Heart right ventricle (tissue), 16 donors: ENCODE measurements at places on chromosomes 12 and 14. TPM values are rescaled to one million over a fixed set of nuclear protein-coding genes. Genes with fewer than 3 reads are reported as not detected.
A peak's percentile ranks its signal among the peaks of the same experiment; 100 is the strongest.

DNA sequence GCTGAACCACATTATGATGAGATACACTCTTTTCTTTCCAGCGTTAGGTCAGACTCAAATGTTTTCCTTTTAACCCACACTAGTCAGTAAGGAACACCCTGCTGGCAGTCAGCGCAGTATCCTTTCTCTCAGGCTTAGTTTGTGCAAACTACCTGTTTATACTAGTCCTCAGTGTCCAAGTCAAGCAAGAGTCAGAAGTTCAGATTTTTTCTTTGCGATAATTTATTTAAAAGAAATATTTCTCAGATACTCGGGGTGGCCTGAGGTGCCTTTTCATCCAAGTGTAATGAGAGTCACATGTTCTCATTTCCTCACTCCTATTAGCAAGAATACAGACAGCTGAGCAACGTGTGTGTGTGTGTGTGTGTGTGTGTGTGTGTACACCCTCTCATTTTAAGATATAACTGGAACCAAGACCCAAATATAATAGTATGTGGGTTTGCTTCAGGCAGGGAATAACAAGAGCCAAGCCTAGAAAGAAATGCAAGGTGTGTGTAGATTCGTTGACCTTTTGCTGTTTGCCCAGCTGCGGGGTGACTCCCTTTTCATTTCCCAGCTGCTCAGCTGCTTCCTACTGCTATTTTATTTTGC lies 182.7 kb downstream of the KICS2 start:
- peak; percentile 11 for DNase-seq

- DNase-seq: no peak
Measured at GRCh38 chr12:13340149-13340548, 143.6 kb downstream of the EMP1 start.

DNA sequence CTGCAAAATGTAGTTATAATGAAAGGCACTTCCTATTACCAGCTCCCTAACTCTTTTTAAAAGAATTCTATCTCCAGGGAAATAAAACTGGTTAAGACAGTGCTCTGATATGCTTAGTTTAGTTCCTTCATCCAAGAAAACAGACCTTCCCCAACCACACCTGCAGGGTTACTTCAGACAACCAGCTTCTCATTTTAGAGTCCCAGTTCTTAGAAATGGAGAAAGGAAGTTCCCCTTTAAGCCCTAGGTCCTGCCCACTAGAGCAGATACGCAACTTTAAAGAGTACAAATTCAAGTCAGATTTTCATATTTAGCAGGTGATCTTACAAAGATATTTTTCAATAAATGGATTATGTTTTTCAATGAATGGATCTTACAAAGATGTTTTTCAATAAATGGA lies 4.4 kb upstream of the WSB2 start:
- DNase-seq: no peak

DNA sequence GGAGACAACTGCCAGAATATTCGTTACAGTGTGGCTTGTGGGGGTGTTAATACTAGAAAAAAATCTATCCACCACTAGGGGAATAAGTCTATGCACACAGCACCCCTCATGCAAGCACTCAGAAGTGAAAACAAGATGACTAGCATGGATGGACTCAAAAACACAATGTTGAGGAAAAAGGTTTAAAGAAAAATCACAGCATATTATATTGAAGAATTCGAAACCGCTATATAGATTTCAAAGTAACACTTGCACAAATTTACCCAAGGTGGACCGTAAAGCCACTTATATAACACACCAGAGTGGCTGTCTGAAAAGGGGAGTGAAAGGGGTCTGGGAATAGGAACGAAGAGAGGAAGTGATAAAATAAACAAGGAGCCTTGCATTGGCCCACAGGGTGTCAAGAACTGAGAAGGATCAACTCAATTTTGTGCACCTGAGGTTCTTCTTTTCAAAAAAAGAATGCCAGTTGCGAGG lies 544 bp downstream of the ABCD4 start:
- DNase-seq: no peak

The DMAC2L gene
- total RNA-seq: 30.2 TPM

The KIF26A gene
- 6.5 TPM for total RNA-seq

DNA sequence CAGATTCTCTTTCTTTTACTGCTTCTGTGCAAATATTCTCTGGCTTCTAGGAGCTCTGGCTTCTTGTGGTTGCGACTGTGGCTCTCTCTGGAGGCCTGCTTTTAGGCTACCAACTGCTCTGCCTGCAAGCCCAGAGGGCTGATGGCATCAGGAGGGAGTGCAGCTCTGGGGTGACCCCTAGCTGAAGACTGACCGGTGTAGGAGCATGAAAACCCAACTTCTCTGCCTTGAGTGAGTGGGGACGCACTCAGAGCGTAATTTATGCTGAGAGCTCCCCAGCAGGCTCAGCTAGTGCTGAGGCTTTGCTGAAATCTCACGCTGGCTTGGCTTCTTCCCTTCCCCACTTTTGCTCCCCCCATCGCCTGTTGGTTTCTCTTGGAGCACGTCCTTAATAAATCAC lies 29.9 kb upstream of the RBM19 start:
- no peak for DNase-seq

DNA sequence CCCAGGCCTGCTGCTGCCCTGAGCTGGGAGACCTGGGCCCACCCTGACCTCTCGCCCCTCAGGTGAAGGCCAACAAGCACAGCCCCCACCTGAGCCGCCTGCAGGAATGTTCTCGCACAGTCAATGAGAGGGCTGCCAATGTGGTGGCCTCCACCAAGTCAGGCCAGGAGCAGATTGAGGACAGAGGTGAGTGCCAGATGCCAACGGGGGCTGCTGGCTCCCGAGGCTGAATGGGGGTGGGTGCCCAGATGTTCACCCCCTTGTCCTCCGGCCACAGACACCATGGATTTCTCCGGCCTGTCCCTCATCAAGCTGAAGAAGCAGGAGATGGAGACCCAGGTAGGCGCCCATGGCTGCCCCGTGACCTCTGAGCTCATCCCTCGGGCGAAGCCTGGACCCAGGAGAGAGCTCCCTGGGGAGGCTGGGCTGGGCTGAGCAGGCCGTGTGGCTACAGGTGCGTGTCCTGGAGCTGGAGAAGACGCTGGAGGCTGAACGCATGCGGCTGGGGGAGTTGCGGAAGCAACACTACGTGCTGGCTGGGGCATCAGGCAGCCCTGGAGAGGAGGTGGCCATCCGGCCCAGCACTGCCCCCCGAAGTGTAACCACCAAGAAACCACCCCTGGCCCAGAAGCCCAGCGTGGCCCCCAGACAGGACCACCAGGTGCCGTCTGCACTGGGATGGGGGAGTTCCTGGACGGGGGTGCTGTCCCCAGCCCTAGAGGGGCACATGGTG lies 25.8 kb downstream of the HIP1R start:
- DNase-seq: no peak

- DNase-seq: no peak
Measured at GRCh38 chr12:105671720-105672119, 341.2 kb downstream of the C12orf75 start.

- no peak for DNase-seq
Measured at GRCh38 chr12:64160711-64161060, 61.4 kb downstream of the KICS2 start.

The LRP6 gene
- 20.3 TPM for total RNA-seq

GRCh38 chr14:103908580-103908979 lies 19.7 kb upstream of the TDRD9 start:
- no peak for DNase-seq

The TSPAN19 gene
- total RNA-seq: not detected

- no peak for DNase-seq
Measured at GRCh38 chr14:39988939-39989338, 556.7 kb upstream of the FBXO33 start.

The RPL10L gene
- not detected for total RNA-seq

DNA sequence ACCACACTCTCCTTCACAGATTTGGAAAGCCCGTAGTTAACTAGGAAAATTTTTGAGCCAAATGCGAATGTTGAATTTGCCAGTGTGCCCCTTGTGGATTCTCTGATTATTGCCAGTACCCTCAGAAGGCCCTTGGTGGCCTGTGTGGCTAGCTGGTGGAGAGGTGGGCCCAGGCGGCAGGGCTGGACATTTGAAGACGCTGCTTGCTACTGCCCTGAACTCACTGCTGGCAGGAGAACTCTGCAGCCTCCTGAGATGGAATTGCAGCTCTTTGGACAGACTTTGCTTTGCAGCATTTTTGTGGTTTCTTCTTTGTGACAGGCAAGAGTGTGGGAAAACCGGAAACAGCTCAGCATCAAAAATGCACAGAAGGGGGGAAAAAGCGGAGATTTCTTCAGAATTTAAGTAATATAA lies 97.6 kb downstream of the TGFB3 start:
- DNase-seq: no peak

- no peak for DNase-seq
Measured at GRCh38 chr12:116559162-116559935, at the start of gene MAP1LC3B2. Gene MAP1LC3B2, plus strand, starts transcription at chr12:116559381. Its CDS starts 16,562 bp downstream, at chr12:116575943.

DNA sequence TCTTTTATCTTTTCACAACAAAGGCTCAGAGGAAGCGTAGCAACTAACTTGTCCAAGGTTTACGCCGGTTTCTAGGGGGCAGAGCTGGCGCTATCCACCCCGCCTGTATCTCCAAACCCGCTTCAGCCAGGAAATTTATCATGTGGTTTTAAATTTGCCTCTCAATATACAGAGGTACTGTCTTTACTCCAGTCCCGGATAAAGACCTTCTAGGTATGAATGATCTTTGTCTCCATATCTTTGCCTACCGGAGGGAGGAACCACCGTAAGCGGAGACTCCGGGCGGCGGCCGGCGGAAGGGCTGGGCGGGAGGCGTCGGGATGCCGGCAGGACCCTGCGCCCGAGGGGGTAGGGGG lies 693 bp upstream of the RIMKLB start:
- peak; percentile 36 for DNase-seq

The FKBP11 gene
- total RNA-seq: 3.5 TPM

DNA sequence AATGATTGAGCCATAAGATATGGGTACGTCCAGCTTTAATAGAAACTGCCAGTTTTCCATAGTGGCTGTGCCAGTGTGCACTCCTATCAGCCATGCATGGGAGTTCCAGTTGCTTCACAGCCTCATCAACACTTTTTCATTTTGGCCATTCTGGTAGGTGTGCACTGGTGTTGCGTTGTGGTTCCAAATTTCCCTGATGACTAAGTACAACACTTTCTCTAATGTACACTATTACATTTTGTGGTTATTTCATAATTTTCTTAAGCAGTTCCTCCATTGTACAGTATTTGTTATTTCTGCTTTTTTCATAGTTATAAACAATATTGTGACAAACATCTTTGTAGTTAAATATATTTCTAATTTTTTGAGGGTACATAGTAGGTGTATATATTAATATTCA lies 21.5 kb upstream of the OAS1 start:
- DNase-seq: no peak
